NCI-H2107 (cell line): ENCODE measurements at places on chromosomes 7 and 10.

DNA sequence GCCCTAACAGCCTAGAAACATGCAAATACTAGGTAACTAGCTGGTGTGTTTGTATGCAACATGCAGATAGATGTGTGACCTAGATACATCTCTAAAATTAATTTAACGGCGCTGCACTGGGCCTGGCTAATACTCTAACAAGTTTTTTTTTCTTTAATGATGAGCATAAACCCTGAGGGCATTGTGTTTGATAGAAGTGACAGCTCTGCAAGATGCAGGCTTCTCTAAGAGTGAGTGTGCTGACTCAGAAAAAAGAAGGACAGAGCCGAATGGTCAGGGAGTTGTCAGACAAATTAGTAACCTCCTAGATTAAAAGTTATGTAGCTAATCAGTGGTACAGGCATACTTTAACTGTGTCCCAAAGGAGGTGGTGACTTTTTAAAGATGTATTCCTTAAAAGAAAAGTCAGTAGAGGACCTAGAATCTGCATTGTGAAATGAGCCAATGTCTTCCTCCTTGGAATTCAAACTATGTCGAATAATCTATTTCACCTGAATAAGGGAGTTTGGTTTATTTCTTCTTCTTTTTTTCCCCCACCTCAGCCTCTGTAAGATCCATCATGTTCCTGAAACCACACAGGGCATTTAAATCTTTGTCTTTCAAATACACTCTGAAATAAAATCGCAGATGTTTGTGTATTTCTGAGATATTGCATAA, 315.1 kb downstream of the GFRA1 start:
- no peak for DNase-seq

GRCh38 chr7:84003191-84003590, 191.4 kb downstream of the SEMA3A start:
- DNase-seq, result no peak

DNA sequence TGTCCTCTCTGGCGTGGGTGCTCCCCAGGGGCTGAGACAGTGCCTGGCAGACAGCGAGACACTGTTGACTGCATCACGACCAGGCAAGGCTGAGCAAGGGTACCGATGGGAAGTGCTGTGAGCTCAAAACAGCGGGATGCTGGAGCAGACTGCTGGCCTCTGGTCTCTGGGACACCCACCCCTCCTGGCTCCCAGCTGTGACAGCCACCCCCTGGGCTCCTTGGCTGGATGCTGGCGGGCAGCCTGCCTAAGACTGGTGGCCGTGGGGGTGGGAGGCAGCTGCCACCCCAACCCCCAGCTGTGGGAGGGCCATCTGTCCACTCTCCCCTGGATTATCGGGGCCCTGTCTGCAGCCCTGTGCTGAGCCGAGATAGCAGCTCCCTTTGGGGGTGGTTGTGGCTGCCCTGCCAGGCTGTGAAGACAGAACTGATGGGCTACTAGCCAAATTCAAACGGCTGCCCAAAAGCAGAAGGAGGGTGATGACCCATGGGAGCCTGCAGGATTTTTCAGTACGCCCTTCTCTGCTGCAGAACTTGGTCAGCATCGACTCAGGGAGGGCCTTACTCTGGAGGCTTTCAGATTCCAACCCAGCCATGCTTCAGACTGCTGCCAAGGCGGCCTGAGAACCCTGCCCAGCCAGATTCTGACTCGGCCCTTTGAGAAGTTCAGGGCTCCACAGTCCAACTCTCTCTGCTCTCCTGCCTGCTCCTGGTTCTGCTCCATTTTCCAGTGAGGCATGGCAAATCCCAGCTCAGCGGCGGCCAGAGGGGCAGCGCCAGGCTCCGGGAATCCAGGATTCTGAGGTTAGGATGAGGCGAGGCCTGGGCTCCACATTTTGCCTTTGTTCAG, 125.3 kb downstream of the NEURL1 start:
- no peak for DNase-seq

DNA sequence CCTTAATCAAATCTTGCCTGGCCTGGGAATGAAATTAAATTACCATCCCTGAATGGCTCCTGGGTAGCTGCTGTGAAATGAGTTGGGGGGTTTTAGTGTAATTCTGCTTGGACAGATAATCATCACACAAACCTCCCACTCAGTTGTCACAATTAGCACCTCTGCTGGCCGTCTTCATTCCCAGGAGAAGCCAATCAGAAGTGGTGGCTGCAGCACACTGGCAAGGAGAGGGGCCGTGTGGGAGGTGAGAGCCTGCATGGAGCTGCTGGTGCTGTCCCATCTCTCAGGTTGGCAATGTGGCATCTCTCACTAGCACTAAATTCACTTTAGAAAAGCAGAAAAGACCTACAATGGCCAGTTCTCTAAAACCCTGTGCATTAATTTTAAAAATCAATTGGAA, 92.5 kb downstream of the NT5C2 start:
- no peak for DNase-seq

DNA sequence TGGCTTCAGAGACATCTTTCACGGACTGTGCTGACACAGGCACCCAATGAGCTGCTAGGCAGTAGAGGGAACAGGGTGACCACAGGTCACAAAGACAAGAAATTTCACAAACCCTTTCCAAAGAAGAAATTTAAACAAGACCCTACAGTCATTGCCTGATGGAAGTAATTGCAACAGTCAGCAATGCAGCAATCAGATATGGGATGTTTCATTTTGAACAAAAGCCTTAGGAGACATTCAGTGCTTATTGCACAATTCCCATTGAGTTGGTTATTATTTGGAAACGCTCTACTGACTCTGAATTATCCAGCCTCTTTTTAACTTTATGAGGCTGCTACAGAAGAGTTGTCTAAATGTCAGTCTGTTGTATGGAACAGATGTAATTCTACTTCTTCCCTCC, 85.5 kb downstream of the ETV1 start:
- DNase-seq, result peak; percentile 42
